ENCODE measurements at places on chromosomes 1 and 21.

- no peak for DNase-seq
Observed at GRCh38 chr1:171263901-171264300, 15.6 kb downstream of the FMO1 start.

DNA sequence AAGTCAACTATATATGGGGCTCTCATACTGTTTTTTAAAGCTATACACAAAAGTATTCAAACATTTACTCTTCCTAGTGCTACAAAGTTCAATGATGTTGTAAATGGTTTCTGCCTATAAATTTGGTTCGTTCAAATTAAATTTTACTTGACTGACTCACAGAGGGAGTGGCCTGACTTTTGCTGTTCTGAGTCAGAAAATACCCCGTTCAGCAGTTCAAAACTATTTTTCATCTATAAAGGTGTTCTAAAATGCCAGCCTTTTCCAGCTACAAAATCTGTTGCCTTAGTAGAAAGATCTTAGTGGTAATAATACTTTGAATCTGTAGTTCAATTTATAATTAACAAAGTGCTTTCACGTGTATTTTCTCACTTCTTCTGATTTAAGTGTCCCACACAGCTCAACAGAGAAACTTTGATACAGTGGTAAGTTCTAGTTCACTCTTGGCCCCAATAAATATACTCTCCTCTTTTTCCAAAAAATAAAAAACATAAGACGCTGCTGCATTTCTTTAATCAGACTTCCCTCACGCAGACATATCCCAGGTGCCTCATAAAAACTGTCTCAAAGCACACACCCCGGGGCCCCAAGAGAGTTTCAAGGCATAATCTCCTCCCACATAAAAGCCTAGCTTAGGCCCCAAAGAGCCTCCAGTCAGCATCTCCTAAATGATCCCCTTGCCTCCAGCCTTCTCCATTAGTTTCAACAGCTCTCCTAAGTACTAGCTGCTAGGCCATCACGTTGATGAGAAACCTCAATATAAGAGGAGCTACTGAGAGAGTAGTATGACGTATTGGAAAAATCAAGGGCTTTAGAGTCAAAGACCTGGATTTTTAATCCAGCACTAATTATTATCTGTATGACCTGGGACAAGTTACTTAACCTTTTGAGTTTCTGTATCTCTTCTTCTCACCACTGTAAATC, 3.2 kb downstream of the PTP4A2 start:
- DNase-seq, result no peak

- no peak for DNase-seq
Observed at GRCh38 chr1:30046751-30047150, 676.6 kb downstream of the MATN1 start.

GRCh38 chr1:221669441-221669840, 72.4 kb downstream of the DUSP10 start:
- DNase-seq, result no peak

DNA sequence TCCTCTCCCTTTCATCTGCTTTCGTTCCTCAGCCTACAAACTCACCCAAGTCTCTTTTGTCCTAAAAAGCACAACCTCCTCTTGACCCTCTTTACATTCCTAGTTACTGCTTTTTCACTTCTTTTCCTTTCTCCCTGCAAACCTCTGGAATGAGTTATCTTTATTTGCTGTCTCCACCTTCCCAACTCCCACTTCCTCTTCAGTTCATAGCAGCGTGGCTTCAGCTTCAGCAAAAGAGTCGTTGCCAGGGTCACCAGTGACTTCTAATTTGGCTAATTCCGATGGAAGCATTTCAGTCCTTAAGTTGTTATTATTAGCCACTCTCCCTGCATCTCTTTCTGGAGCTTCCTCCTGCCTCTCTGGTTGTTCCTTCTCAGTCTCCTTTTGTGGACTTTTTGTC, 6.2 kb upstream of the TMEM54 start:
- DNase-seq, result no peak

DNA sequence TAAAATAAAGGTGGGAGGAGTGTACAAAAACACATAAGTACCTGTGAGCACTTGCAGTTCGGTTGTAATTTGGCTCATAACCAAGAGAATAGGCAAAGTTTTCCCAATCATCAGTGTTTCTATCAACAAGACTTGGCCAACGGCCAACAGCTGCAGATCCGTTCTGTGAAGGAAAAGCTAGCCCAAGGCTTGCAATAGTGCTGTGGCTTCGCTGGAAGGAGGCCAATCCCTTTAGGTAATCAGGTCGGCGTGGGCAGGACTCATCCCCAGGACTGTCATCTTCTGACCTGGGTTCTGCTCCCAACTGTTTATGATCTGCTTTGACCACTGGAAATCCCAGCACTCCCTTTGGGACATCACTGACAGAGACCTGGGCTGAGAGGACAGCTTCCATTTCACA, 107.8 kb downstream of the LYST start:
- no peak for DNase-seq

- DNase-seq, result no peak
Observed at GRCh38 chr1:2630498-2631135, 2.2 kb downstream of the MMEL1 start.

DNA sequence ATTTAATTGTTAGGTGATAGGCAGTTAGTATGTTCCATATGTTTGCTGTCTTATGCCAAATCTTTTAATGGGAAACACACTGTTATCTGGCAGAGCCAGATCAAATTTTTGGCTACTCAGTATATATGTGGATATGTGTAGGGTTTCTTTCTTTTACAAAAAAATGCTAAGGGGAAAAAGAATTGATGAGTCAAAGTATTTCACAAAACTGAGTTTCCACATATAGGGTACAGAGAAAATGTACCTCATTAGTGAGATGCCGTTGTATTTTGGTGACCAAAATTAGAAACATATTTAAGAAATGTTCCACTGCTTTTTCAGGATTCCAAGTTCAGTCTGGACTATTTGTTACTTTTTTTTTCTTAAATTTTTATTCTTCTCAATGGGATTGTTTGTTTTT, 201.2 kb upstream of the PTGFR start:
- peak; percentile 82 for DNase-seq

DNA sequence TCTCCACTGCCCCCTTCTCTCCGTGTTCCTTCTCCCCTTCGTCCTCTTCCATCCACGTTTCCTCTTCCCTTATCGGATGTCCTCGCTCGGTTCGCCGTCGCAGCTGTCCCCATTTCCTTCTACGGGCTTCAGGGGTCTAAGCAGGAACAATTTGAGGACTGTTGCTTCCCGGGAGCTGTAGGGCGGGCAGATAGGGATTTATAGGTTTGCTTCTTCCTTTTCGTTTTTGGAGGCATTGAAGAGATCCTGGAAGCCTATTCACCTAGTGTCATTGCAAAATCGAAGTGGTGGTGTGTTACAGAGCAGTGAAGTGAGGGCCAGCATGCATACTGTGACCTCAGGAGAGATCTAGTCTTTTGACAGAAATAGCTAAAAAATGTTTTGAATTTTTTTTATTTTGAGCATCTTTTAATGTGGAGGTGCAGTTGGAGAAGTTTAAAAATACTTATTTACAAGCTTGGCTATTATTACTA, 897 bp downstream of the ZYG11B start:
- DNase-seq, result no peak

GRCh38 chr1:168321945-168322344, 41.3 kb downstream of the TBX19 start:
- no peak for DNase-seq

- no peak for DNase-seq
Observed at GRCh38 chr1:111085676-111086075, 54.2 kb downstream of the DRAM2 start.

DNA sequence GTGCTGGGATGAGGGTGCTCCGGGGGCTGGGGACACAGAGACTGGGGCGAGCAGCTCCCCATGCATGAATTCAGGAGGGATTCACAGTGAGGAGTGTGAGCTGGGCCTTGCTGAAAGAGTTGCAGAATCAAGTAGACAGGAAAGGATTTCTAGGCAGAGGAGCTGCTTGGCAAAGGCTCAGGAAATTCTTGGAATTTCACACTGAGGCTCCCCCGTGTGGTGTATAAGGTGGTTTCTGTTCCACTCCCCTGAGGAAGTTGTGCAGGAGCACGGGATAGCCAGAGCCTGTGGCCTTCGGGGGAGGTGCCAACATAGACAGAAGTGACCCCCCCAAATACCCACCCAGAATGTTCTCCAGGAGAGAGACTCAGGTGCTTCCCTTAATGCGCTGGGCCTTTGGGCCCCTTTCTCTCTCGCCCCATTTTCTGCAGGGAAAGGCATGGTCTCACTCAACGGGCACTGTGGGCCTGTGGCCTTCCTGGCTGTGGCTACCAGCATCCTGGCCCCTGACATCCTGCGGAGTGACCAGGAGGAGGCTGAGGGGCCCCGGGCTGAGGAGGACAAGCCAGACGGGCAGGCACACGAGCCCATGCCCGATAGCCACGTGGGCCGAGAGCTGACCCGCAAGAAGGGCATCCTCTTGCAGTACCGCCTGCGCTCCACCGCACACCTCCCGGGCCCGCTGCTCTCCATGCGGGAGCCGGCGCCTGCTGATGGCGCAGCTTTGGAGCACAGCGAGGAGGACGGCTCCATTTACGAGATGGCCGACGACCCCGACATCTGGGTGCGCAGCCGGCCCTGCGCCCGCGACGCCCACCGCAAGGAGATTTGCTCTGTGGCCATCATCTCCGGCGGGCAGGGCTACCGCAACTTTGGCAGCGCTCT, 58.5 kb upstream of the ACTL8 start:
- peak; percentile 50 for DNase-seq

DNA sequence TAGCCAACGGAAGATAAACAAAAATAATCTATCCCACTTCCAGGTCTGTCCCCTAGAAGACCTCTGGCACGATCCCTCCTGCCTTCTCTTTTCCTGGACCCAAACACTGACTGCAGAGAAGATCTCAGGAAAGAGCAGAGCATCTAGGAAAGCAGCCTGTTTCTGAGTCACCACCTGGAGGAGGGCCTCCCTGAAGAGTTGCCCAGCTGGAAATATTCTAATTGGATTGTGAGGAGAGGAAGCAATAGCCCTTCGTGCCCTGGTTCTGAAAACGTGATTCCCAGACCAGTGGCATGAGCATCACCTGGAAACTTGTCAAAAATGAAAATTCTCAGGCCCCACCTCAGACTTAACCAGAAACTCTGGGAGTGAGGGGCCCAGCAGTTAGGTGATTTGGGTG, 411.1 kb downstream of the SETD4 start:
- no peak for DNase-seq

- no peak for DNase-seq
Observed at GRCh38 chr1:209162651-209163050, 420.9 kb upstream of the CAMK1G start.

- DNase-seq, result no peak
Observed at GRCh38 chr1:45914836-45915235, 111.4 kb downstream of the MAST2 start.

DNA sequence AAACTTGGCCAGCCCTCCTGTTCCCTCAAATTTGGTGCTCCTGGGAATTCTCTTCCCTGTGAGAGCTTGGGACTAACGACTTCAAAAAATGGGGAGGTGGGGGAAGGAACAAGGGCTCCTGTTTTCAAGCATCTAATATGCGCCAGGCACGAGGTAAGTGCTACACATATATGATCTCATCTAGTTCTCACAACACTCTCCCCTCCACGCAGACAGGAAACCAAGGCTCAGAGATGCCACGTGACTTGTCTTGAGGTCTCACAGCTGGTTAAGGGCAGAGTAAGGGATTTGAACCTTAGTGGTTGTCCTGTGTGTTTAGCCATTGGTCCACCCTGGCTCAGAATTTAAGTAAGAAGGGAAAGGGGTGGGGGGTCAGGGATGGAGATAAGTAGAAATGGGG, 125.9 kb downstream of the DMRTB1 start:
- no peak for DNase-seq

DNA sequence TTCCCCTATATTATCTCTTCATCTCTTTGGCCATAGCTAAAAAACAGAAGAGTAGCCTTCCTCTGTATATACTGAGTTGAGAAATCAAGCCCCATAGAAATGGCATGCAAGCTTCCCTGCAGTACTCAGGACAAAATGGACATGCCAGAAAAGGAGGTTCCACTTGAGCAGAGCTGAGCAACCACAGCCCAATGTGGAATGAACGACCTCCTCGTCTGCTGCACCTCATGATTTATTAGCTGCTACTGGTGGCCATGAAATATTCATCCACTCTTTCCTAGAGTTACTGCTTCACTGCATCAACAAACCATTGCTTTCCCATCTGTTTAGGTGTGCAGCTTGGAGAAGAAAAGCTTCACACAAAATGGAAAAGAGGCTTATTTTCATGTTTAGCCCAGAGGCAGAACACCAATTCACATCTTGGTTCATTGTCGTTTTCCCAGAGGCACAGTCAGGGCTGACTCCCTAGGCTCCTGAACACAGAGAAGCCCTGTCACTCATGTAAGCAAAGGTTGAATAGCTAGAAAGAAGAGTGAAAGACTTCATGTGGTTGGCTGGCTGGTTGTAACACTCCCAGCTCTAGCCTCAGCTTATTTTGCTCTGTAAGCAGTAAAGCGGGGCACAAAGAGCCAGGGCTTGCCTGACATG, 148.0 kb downstream of the TSEN15 start:
- DNase-seq, result no peak

DNA sequence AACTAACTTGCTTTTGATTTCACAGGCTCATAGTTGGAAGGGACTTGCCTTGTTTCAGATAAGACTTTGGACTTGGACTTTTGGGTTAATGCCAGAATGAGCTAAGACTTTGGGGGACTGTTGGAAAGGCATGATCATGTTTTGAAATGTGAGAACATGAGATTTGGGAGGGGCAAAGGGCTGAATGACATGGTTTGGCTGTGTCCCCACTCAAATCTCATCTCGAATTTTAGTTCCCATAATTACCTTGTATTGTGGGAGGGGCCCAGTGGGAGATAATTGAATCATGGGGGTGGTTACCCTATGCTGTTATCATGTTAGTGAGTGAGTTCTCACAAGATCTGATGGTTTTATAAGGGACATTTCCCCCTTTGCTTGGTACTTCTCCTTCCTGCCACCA, 222.1 kb downstream of the GRIK1 start:
- DNase-seq, result no peak

- peak; percentile 90 for DNase-seq
Observed at GRCh38 chr1:99808391-99809115, 41.6 kb upstream of the AGL start.

DNA sequence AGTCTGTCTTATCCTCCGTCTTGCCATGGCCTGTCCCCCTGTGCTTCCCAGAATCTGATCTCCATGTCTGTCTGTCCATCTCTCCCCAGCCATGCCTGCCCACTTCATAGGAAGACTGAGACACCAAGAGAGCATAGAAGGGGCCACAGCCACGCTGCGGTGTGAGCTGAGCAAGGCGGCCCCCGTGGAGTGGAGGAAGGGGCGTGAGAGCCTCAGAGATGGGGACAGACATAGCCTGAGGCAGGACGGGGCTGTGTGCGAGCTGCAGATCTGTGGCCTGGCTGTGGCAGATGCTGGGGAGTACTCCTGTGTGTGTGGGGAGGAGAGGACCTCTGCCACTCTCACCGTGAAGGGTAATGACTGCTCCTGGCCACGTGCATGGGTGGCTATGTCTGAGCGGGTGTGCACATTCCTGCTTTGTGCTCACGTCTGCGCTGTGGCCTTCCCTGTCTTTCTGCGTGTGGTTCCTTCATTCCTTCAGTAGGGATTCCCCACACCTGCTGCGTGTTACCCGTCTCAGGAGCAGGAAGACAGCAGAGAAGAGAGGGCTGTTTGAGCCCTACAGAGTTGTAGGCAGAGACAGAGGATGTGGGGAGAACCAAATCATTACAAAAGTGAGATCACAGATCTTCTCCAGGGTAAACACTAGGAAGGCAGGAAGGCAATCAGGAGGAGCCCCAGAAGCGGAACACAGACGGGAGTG, 80.8 kb downstream of the OBSCN start:
- no peak for DNase-seq

- no peak for DNase-seq
Observed at GRCh38 chr1:234616644-234617043, 6.7 kb upstream of the IRF2BP2 start.
